ENCODE measurements at places on chromosomes 11 and 22.

DNA sequence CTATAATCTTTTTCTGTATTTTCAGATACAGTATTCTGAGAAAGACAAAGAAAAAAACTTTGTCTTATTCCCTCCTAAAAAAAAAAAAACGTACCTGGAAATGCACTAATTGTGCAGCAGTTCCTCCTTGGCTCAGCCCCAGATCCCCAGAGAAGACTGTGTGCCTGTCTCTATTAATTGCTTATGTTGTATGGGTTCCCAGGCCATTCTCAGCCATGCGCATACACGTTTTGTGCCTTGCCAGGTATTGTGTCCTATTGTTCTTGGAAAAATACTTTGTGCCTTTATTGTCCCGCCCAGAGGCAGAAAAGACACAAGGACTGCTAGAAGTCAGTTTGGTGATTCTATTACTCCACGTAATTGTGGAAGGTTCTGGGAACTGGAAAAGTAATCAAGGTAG is 91.2 kb downstream of the PIWIL4 start:
- DNase-seq: no peak

GRCh38 chr22:22878801-22879674 is 8.6 kb upstream of the IGLL5 start:
- no peak for DNase-seq

DNA sequence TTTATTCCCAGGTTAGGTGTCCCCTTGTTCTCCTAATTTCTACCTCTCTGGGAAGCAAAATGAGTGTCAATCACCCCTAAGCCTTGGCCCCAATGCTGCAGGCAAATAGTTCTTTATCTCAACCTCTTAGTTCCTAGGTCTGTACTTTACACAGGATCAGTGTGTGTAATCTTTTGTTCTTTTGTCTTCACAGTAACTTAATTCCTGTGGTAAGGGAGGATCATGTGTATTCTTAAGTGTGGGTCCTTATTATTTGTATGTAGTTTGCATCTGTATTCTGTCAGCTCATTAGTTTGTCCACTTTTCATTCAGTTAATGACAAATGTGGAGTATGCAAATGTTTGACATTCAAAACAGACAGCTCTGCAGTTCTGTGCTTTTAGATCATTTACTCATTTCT is 166.7 kb downstream of the FAT3 start:
- no peak for DNase-seq

DNA sequence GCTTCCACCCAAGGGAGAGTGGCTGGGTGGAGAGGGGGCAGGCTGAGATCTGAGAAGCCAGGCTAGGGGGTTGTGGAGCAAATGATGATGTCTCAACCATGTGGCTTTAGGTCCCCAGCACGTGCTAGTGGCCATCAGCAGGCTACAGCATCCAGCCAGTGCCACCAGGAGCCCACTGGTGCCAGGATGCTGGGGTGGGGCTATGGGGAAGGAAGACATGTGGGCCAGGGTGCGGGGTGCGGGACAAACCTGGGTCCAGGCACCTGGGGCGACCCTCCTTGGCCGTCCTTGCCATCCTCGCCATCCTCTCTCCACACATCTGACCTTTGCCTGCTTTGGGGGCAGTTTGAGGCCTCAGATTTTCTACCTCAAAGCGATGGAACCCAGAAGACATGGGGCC is 104.3 kb downstream of the KCNQ1 start:
- no peak for DNase-seq

GRCh38 chr11:14079011-14079410 is 116.5 kb downstream of the SPON1 start:
- no peak for DNase-seq

GRCh38 chr22:46081831-46082210 is 68.5 kb upstream of the PPARA start:
- DNase-seq: no peak
